ENCODE measurements at places on chromosomes 3 and 15. TPM values are rescaled to one million over a fixed set of nuclear protein-coding genes. Genes with fewer than 3 reads are reported as not detected.

GRCh38 chr3:168624195-168624594, 528.5 kb upstream of the GOLIM4 start:
- DNase-seq = no peak

DNA sequence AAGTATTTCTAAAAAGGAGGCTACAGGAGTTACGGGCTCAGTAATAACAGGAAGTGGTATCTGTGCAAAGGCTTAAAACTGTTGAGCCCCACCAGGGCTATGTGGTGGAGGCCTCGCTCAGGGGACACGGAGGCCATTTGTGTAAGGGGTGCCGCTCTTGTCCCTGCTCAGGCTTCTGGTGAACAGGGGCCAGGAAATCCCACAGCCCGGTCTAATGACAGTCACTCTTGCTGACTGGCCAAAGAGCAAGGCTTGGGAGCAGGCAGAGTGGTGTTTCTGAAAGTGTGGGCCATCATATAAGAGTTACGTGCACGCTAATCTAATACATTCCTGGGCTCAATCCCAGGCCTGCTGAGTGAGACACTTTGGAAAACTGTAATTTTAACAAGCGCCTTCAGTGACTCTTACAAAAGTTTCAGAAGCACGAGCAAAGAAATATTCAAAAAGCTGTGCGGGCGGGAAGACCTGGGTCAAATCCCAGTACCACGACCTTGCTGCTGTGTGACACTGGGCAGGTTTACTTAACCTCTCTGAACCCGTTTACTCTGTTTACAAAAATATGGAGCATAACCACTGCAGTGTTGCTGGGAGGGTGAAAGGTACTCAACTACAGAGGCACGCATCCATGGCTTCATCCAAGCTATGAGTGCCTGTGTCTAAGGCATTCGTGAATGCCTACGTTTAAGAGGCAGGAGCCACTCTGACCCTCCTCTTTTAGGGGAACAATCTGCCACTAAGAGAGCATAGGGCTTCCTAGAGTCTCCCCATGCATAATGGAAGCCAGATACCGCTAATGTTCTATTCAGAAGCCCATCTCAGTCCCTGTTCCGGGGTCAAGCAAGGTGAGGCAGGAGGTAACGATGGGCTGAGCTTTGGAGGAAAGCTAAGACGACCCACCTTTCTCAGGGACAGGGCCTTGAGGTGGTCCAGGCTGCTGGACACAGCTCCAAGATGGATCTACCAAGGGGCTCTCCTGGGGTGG, 2.0 kb downstream of the ATP10A start:
- DNase-seq = no peak

DNA sequence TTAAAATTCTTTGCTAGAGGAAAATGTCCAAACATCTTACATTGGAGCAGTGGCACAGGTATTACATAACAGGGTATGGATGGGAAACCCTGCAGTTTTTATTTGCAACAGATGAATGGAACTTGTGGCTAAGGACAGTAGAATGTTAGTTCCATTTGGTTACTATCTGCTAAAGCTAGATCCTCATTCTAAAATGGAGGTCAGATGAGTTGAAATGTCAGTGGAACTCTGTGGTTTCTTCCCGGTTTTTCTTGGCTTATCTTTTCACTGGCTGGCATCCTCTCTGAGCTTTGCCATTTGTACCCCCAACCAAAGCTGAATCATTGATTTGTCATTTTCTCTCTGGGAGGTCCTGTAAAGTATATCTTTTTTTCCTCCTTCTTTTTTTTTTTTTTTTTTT, 68.9 kb downstream of the ARMC8 start:
- no peak for DNase-seq

GRCh38 chr15:60546744-60547143, 67.8 kb upstream of the ICE2 start:
- DNase-seq = no peak

- DNase-seq = no peak
Measured at GRCh38 chr15:62432702-62433398, 267.8 kb upstream of the C2CD4B start.

GRCh38 chr3:23710555-23710954, 95.2 kb upstream of the UBE2E1 start:
- no peak for DNase-seq

GRCh38 chr3:5499404-5499803, 311.9 kb downstream of the EDEM1 start:
- no peak for DNase-seq

Gene ABHD6
- total RNA-seq = 8.5 TPM

Gene TGM4
- total RNA-seq = 1.3 TPM

Gene GUCA1C
- not detected for total RNA-seq

Gene DHX36
- 62.2 TPM for total RNA-seq

Gene CDHR4
- not detected for total RNA-seq

Gene ARPP21
- total RNA-seq = not detected

Gene PTH1R
- total RNA-seq = not detected
